ENCODE measurements at places on chromosomes 12 and 14. TPM values are rescaled to one million over a fixed set of nuclear protein-coding genes. Genes with fewer than 3 reads are reported as not detected.

- DNase-seq = peak; percentile 72
Observed at GRCh38 chr14:31965735-31966598, 111.1 kb upstream of the ARHGAP5 start.

DNA sequence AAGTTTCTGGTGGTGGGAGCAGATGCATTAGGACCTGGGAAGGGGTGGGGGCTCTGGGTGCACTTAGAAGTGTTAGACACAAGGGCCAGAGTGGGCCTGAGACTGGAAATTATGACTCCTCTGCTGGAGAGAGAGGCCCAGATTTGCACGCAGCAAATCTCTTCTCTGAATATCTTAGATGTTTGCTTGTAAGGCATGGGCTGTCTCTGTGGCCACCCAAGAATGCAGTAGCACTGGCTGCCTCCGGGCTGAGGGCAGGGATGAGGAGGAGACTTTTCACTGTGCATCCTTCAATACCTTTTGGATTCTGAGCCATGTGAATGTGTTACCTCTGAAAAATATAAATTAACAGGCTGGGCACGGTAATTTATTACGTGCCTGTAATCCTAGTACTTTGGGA, 14.0 kb upstream of the RABGGTA start:
- peak; percentile 49 for DNase-seq

Gene PPP4R4
- 0.72 TPM for total RNA-seq

DNA sequence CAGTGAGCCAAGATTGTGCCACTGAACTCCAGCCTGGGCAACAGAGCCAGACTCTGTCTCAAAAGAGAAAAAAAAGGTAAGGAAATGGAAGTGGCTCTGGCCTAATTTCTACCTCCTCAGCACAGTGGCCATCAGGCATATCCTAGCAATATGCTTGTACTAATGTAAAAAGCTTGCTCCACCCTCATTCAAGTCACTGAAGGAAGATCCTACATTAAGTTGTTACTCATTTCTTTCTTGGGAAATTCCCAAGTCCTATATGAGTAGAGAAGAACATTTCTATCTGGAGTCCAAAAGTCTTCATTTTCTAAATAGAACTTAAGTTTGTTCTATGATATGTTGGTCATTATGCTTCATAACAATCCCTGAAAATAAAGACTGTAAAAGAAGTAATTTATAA, 67.3 kb upstream of the HOXC13 start:
- DNase-seq = peak; percentile 3

- DNase-seq = no peak
Observed at GRCh38 chr12:49126852-49127763, 4.1 kb downstream of the TUBA1B start.

DNA sequence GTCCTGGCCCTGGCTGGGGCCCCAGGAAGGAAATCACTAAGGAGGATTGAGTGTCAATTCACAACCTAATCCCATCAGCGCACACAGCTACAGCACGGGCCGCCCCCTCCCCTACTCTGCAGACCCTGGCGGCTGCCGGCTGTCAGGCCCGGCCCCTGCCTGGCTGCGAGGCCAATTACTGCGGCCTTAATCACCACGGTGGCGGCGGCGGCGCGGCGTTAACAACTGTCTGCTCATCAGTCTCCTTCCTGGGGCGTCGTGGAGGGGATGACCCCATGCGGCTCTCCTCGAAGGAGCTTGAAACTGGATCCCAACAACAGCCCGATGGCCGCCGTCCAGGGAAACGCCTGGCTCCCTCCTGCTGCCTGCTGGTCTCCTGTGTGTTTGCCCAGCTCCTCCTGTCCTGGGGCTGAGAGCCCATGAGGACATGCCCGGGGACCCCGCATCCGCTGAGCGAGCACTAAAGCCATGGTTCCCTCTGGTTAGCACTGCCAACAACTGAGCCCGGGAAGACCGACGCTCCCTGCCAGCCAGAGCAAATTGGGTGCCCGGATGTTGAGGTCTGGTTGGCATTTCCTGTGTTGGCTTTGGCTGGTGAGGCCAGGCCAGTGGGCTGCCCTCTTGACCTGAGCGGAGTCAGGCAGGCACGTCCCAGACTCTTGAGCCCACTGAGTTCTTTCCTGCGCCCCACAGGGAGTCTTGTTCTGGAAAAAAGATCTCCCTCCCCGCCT, 21.8 kb upstream of the EIF2B2 start:
- no peak for DNase-seq

DNA sequence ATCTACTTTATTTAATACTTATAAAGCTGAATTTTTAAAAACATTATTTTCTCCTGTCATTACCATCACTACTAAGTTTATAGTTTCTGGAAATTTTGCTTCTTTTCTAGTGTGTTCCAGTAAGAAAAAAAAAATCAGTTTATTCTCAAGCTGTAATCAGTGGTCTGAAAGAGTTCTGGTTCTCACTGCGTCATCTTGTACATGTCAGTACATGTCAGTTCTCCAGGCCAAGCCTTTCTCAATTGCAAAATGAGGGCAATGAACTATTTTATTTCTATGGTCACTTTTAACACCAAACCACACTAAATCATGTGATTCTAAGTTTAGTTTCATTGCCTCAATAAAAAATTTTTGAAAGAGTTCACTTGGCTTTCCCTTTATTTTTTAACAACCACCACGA, 468.9 kb upstream of the LRFN5 start:
- no peak for DNase-seq

DNA sequence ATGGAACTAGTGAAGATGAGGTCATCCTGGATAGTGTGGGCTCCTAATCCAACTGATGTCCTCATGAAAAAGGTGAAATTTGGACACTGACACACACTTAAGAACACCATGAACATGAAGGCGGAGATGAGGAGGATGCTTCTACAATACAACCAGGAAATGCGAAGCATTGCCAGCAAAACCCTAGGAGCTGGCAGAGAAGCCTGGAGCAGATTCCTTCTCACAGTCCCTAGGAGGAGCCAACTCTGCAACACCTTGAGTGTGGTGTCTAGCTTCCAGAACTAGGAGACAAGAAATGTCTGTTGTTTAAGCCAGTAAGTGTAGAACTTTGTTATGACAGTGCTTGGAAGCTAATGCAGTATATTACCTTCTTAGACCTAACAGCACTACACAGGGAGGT, 191.9 kb upstream of the PWP1 start:
- DNase-seq = no peak

DNA sequence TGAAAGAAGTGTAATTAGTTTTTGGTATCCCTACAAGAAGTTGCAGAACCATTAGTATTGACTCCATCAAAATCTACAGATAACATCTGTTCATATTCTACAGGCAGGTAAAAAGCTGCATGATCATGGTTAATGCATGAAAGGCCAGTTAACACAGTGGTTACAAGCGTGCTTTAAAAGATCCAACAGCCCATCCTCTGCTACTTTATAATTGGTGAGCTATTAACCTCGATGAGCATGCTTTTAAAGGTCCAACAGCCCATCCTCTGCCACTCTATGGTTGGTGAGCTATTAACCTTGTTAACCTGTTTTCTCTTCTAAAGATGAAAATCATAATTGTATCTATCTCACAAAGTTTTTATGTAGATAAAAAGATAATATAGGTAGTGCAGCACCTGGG, 289.3 kb downstream of the DUSP6 start:
- no peak for DNase-seq

Gene TXNRD1
- total RNA-seq = 229 TPM

Gene GPN3
- total RNA-seq = 16.6 TPM

DNA sequence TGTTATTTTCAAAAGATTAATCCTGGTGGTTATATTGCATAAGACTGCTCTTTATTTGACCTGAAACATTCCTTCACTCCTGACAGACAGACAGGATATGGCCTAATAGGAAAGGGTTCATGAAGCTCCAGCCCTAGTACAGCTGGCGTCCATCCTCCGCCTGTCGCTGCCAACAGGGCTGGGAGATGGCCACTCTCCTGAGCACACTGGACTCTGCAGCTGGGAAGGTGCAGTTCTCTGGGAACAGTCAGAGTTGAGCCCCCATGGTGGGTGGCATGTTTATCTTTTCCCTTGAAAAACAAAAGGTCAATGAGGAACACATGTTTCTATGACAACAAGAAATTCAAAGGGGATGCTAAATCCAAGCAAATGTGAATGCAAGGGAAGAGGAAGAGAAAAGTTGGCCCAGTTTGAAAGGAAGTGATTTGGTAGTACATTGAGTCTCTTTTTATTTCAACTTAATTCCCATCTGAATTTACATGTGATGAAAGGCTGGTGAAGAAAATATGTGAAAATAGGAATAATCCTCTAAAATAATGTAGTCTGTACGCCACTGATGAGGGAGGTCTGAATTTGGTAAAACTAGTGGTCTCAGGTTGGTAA, 89.9 kb upstream of the DCN start:
- DNase-seq = no peak

Gene RNASE1
- total RNA-seq = 227 TPM

DNA sequence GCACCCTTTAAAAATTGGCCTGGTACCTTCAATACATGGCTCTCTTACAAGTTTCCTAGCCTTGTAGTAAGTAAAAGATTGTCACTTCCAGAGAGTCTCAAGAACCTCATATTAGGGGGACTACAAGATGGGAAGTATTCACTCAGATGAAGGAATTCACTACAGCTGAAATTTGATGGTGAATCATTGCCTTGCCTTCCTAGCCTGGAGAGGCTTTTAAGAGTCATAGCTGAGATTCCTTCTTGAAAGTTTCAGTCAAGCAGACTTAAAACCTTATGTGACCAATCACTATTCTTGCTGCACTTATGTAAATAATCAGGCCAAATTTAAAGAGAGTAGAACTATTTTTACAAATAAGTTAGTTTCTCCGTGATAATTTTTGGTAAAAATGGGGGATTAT, 451.6 kb downstream of the TRHDE start:
- no peak for DNase-seq

- no peak for DNase-seq
Observed at GRCh38 chr12:64269161-64269560, 47.1 kb upstream of the KICS2 start.

Gene FAM186B
- not detected for total RNA-seq

Gene RFLNA
- total RNA-seq = 7.2 TPM

Gene AMDHD1
- not detected for total RNA-seq

DNA sequence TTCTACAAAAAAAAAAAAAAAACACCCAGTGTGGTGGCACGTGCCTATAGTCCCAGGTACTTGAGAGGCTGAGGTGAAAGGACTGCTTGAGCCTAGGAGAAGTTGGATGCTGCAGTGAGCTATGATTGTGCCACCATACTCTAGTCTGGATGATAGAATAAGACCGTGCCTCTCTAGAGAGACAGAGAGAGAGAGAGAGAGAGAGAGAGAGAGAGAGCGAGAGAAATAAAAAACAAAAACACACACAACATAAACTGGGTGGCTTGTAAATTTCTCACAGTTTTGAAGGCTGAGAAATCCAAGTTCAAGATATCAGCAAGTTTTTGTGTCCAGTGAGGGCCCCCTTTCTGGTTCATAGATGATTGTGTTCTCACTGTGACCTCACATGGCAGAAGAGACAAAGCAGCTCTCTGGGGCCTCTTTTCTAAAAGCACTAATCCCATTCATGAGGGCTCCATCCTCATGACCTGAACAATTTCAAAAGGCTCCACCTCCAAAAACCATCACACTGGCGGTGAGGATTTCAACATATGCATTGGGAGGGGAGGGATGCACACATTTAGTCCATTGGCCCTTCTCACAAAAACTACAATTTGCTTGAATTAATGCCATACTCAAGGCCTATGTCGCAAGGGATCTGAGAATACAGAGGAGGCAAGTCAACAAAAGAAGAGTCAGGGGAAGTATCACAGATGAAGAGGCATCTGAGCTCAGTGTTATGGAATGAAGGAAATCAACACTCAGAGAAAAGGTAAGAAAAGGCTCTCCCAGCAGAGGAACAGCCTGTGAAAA, 94.9 kb downstream of the PPM1H start:
- DNase-seq = no peak

GRCh38 chr12:121992059-121992879, 29.4 kb upstream of the BCL7A start:
- DNase-seq = peak; percentile 3

GRCh38 chr14:84894254-84894653, 635.7 kb upstream of the FLRT2 start:
- no peak for DNase-seq

Gene SLC24A4
- 1.7 TPM for total RNA-seq

GRCh38 chr14:75804570-75805275, 143.7 kb downstream of the TTLL5 start:
- DNase-seq = no peak

- peak; percentile 16 for DNase-seq
Observed at GRCh38 chr14:32934073-32934880, 4.4 kb upstream of the NPAS3 start.

DNA sequence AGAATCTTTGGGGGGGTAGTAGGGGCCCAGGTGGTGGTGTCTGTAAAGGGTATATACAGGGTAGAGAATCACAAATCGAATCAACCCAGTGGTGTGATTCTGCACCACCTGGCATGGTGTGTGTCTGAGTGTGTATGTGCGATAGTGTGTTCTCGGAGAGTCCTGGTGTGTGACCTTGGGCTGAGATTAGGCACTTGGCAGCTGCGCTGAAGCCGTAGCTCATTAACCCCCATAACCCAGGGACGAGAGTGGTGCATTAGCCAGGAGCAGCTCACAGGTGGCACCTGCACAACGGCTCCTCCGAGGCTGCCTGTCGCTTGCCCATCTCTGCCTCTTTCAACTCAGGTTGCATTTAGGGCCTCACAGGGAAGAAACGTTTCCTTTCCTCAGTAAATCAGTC, 15.6 kb upstream of the TESC start:
- DNase-seq = no peak

DNA sequence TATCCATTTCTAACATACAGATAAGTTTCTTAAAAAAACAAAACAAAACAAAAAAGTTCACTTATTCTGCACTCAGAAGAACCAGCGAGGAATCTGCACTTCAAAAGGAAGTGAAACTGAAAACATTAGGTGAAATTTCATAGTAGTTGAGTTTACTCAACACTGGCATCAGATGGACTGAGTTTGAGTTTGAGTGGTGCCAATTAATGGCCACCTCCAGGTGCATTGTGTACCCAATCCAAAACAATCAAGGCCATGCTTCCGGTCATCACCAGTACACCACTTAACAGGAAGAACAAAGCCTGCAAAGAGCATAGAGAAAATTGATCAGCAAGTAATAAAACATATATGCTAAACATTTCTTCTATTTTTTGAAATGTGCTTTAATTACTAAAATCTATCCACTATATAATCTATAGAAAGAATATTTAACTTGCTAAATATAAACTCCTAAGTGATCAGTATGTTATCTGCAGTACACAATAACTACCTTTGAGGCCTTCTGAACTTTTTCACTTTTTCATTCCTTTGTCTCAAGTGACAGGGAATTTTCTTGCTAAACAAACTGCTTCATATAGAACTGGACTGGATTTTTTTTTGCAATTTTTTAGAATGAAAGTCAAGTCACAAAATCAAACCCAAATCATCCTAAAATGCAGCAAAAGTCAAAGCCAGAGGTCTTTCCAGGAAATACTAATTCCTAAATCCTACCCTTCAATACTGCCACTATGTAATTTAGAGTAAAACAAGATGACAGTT, 11.5 kb downstream of the SLC38A2 start:
- DNase-seq = no peak

Data from umbilical cord (tissue), 2 donors.